ENCODE measurements at places on chromosomes 1 and 21.
A peak's percentile ranks its signal among the peaks of the same experiment; 100 is the strongest.

- DNase-seq = no peak
Measured at GRCh38 chr1:53463961-53464899, 5.0 kb downstream of the DMRTB1 start.

GRCh38 chr1:156652131-156652991, 10.4 kb downstream of the BCAN start:
- peak; percentile 60 for DNase-seq

GRCh38 chr1:31476891-31477846, 64.2 kb downstream of the SERINC2 start:
- DNase-seq = no peak

DNA sequence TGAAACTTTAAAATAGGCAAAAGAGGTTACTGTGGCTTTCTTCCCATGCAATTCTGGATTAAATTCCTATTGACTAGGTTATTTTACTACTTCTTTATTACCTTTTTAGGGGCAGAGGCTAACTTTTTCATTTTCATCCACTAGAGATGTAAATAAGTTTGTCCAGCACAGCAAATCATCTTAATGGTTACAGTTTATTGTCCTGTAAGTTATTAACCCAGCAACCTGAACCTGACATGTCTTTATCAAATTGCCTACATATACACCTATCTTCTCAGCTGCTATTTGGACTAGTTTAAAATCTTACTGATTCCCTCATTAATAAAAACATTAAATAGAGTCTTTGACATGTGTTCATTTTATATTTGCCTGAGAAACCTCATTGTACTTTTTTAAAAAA, 6.9 kb upstream of the SCYL3 start:
- DNase-seq = no peak

DNA sequence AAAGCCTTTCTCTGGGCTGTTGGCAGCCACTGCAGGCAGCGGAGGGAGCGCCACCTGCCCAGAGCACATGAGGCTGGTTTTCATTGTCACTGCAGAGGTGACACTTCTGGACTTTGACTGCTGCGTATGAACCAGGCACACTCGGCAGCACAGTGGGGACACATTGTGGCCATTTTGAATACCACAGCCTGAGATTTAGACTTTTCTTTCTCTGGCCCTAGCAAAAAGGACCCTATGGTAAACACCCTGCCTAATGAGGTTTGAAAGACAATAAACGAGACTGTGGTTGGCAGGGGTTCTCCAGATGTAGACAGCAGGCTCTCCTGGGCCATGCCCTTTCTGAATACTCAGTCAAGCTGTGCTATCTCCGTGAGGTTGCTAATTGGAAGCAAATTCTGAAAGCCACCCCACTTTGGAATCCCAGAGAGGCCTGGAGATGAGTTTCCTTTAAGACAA, 12.0 kb upstream of the KCNE2 start:
- peak; percentile 53 for DNase-seq

GRCh38 chr1:201742476-201742875, 86.5 kb upstream of the IPO9 start:
- no peak for DNase-seq

- no peak for DNase-seq
Measured at GRCh38 chr1:221839782-221840395, 98.0 kb upstream of the DUSP10 start.

GRCh38 chr1:93620841-93621210, 60.8 kb downstream of the BCAR3 start:
- no peak for DNase-seq

DNA sequence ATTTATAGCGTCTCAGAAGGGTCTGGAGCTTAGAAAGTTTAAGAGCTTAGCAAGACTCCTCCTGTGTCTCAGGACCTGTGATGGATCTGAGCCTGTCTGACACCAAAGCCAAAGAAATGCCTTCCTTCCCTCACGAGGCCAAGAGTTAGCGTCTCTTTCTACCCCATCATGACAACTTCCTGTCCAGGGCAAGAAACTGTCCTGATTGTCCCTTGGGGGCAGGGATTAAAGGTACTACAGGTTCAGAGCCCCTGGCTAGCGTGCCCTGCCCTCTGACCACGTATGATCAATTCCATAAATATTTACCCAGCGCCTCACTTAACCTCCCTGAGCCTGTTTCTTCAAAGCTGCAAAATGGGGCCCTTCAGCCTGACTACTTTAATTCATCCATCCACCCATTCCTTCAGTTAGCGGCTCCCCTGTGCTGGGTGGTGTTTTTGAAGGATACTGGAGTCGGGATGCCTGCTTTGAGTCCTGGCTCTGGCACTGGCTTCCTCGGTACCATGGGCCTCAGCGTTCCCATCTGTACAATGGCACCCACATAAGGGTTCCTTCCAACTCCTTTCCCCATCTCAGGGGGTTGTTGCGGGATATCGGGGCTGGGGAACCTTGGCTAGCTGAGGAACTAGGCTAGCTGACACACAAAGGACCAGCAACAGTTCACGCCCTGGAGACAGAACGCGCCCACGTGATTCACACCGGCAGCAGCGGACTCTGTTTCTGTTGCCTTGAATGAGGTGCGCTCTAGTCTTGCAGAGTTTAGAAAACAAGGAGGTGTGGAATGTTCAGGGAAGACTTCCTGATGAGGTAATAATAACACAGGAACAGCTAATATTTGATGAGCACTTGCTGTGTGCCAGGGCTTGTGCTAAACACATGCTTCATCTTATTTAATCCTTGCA, 23.0 kb upstream of the EPHA2 start:
- no peak for DNase-seq

- no peak for DNase-seq
Measured at GRCh38 chr1:39378377-39378776, 113.1 kb upstream of the BMP8A start.

GRCh38 chr1:24384251-24385090, 29.1 kb downstream of the STPG1 start:
- DNase-seq = peak; percentile 66

DNA sequence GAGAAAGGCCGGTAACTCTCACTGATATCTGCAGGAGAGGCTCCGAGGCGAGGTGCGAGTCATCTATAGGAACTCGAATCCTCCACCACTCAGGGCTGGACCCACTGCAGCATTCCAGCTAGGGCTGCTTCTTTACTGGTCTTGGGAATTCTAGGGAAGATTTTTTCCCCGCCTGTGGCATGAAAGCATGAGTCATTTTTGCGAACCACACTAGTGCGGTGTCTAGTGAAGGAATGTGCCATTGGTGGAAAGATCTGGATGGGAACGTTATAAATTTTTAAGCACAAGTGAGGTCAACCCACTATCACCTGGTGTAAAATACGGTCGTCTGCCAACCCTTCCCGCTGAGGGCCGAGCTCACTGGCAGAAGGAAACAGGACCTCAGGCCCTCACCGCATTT, 49.7 kb downstream of the SYF2 start:
- peak; percentile 38 for DNase-seq

DNA sequence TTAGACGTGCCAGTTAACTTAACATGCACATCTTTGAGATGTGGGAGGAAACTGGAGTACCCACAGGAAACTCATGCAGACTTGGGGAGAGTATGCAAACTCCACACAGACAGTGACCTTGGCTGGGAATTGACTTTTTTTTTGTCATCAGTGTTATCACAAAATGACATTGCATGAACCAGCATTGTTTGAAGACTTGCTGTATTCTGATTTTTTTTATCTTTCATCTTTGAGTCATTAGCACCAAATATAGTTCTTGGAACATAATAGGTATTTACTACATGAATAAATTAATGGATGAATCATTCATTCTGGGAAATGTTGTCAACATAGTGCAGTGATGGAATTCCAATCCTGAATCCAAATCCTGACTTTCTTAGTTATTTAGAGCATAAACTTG, 77.0 kb downstream of the ATF6 start:
- DNase-seq = no peak

DNA sequence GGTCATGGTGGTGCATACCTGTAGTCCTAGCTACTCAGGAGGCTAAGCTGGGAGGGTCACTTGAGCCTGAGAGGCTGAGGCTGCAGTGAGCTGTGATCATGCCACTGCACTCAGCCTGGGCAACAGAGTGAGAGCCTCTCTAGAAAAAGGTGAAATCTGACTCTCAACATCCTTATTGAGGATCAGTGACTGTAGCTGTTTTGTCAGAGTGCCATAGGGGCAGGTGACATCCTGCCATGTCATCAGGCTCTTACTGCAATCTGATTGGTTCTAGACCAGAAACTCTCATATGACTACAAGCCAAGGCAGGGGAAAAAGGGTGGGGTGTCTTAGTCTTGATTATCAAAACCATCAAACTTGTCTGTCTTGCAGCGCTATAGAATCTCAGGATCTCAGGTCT, 62.8 kb upstream of the NGF start:
- no peak for DNase-seq

DNA sequence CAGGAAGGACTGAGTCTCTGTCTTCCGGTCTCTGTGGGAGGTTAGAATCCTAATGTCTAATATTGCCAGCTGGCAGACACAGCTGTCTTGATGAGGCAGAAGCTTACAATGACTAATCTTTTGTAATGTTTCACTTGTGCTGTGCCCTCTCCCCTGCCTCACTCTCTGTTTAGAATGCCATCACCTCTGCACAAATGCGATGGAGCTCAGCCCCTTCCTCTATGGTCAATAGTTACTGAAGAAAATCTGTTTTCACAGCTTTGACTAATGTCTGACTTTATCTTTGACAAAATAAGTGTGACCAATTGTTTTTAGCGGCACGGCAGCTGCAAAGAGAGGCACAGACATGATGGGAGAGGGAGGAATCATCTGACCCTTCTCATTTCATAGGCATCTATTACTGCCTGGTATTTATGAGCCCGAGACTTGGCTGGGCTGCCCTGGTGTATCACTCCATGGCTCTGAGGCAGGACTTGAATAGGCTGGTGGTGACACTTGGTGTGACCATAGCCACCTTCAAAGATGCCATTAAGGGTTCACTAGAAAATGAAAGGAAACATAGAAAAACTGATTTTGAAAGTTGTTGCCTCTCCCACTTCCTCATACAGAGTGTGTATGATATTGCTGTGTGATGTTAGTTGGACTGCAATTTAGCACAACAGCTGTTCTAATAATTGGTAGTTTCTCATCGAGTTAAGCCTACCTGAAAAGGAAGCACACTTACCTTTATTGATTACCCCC, 163.2 kb upstream of the NBPF11 start:
- no peak for DNase-seq

DNA sequence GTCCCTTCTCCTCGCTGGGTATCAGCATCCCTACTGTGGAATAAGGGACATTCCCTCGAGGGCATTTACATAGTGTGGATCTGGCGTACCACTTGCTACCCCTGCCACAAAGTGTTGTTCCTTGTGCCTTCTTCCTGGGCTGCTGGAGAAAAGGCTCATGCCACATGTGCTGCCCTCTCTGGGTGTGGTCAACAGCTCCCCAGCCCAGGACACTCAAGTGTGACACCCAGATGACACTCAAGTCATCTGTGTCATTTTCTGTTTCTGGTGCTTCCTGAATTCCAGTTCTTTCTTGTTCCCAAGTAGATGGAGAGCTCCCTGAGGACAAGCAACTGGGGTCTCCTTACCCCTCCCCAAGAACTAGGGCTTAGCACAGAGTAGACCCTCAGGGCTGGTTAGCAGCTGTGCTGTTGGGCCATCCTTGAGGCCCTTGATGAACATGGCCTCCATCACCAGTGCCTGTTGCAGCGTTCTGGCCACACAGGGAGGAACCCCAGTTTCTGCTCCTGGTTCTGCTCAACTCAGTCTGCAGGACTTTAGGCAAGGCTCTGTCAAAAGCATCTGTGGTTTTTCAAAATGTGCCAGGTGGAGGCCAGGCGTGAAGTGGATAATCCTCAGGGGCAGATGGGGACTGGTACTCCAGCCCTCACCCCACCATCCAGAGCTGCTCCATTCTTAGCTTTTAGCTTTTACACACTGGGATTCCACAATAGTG, 49.0 kb upstream of the CLIC4 start:
- DNase-seq = no peak

DNA sequence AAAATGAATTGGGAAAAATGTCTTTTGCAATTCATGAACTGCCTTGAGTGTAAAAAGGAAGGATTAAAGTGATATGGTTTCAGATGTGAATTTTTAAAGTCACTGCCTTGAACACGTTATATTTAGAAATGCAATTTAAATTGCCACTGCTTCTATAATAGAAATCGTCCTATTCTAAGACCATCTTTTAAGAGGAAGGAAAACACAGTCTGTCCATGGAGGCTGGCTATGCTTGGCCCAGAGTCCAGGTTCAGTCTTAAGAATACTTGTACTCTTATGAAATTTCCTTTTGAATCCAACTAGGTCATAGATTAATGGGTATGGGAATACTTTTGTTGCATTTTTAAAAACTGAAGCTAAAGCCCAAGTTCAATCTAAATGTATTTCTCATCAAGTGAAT, 86.0 kb downstream of the PCNX2 start:
- DNase-seq = no peak

- peak; percentile 37 for DNase-seq
Measured at GRCh38 chr1:231420959-231421545, 1.0 kb downstream of the EGLN1 start.

DNA sequence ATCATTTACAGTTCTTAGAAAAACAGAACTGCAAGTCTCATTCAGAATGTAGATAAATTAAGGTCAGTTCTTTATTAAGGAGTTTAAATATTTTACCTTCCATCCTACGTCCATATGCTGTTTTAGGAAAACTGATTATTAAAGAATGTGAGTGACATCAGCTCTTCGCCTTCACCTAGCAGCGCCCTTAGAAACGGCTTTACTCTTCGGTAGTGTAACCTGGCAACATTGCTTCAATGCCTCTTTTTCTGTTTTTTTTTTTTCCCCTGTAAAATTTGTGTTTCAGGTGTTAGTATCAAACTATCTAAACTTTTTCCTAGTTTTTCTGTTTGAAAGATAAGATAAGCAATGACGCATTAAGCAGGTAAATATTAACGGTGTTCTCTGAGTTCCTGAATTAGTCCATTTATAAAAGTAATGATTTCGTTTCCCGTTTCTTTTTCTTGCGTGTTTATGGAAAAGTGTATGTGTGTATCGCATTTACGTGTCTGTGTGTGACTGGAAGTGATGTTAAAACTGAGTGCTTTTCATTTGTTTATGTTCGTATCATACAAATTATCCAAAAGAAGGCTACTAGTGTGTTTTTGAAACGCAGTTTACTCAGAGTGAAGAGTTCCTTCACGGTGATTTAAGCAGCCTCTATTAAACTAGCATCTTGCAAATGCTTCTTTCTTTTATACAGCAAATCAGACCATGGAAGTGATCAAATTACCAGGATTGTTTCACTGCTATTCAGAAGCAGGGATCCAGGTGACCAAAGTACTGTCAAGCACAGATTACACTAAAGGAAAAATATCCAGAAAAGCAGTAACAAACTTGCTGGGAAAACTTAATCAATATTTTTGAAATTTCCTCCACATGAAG, 139.0 kb downstream of the SDCCAG8 start:
- no peak for DNase-seq

- peak; percentile 62 for DNase-seq
Measured at GRCh38 chr1:200670242-200671118, 773 bp upstream of the DDX59 start.

Measured in AG08396 (cell line).